ENCODE measurements at places on chromosomes 7 and 10.

DNA sequence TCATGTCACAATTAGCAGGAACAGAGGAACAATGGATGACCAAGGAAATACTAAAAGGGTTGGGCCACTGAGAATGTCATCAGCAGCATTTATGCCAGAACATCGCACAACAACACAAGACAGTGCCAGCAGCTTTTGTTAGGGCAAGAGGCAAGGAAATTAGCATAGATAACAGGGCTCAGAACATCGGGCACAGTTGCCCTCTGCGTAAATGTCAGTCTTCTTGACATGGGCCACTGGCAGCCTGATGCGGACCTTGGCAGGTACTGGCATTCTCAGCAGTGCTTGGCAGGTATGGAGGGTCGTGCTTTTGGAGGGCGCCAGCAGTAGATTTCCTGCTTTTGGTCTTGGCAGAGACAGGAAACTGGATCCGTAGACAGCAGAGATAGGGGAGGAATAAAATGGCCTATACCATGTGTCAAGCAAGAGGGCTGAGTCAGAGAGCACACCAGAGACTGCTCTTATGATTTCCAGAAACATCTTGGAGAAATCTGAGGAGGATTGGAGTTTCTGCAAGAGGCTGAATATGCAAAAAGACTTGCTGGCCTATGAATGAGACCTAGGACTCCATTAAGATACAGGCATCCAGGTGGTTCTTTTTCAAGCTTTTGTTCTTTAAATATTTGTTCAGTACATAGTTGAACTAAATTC lies 371.5 kb upstream of the MTPN start:
- no peaks in the 10 kb centered on the region for H3K27me3 ChIP-seq
- no peaks in the 10 kb centered on the region for H3K4me1 ChIP-seq
- H3K36me3 ChIP-seq = no peaks in the 10 kb centered on the region
- H3K4me3 ChIP-seq = no peak overlapping the region

DNA sequence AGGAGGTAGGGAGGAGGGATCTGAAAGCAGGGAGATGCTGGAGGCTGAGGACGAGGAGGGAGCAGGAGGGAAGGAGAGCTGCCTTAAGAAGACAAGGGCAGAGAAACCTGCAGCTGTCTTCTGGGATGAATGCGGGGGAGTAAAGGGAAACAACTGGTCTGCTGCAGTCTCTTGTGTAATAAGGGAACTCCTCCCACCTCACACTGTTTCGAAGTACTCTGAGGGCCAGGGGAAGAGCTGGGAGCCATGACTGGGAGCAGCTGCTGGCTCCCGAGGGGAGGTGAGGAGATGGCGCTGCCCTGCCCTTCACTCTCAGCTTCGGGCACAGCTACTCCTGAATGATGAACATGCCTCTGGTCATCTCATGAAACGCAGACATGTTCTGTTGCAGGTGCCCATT lies 65.1 kb downstream of the CLEC2L start:
- H3K4me1 ChIP-seq = no peaks in the 10 kb centered on the region
- H3K4me3 ChIP-seq = no peak overlapping the region
- H3K27ac ChIP-seq = no peak overlapping the region
- no peaks in the 10 kb centered on the region for H3K36me3 ChIP-seq
- no peaks in the 10 kb centered on the region for H3K27me3 ChIP-seq

- H3K4me1 ChIP-seq = no peaks in the 10 kb centered on the region
- H3K36me3 ChIP-seq = no peaks in the 10 kb centered on the region
- no peak for DNase-seq
- no peaks in the 10 kb centered on the region for H3K27me3 ChIP-seq
- no peak overlapping the region for H3K4me3 ChIP-seq
These were observed 38.2 kb downstream of the SPOCK2 start for GRCh38 chr10:72049969-72050781.

DNA sequence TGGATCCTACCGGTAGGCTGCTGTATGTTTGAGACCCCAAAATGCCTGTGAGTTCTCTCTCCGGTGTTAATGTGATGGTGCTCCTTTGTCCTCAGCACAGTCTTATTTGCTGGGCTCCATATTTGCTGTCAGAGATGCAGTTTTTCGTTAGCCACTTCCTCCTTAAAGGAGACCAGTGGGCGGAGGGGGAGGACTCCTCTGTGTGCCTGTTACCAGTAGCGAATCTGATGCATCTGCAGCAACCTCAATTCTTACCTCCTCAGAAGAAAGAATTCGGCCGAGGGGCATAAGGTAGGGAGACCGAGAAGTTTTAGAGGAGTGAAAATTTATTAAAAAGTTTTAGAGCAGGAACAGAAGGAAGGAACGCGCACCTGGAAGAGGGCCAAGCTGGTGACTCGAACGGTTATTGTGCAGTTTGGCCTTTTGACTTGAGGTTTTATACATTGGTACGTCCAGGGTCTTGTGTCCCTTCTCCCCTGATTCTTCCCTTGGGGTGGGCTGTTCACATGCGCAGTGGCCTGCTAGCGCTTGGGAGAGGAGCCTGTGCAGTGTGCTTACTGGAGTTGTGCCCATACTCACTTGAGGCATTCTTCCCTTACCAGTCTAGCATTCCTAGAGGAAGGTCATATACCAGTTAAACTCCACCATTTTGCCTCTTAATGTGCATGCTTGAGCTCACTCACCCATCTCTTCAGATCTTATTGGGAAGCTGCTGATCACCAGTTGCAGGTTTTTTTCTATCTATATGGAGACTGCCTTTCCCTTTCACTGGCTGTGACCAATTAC lies 49.5 kb downstream of the GNAI1 start:
- no peaks in the 10 kb centered on the region for H3K36me3 ChIP-seq
- H3K4me1 ChIP-seq = peaks cover 13% of the 10 kb centered on the region
- DNase-seq = no peak
- H3K27ac ChIP-seq = no peak overlapping the region

DNA sequence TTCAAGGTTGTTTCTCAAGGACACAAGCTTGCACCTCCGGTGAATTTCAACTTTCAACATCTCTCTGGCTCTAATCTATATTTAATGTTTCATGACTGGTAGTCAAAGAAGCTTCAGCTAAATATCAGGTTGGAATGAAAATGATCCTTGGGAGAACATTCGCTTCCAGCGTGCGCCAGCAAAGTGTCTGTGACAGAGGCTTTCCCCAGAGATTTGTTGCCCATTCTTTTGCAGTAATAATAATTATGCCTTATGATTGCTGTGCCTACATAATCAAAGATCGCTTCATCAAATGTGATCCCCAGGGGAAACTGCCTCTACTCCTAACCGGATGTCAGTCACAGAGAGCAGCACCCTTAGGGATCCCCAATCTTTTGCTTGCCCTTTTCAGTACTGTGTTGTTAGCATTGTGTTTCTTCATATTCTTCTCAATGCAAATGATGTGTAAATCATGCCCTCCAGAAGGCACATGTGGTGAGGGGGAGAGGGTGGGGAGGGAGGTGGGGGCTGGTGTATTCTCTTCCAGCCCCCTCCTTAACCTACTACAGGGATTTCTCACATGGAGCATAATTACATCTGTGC lies 30.5 kb downstream of the FZD1 start:
- H3K27me3 ChIP-seq = no peaks in the 10 kb centered on the region
- H3K4me3 ChIP-seq = no peak overlapping the region
- no peak for DNase-seq
- no peaks in the 10 kb centered on the region for H3K4me1 ChIP-seq
- H3K36me3 ChIP-seq = no peaks in the 10 kb centered on the region

GRCh38 chr10:48271047-48271730 lies 3.3 kb downstream of the FRMPD2 start:
- H3K27me3 ChIP-seq = no peaks in the 10 kb centered on the region
- no peak overlapping the region for H3K4me3 ChIP-seq
- no peaks in the 10 kb centered on the region for H3K4me1 ChIP-seq
- H3K36me3 ChIP-seq = no peaks in the 10 kb centered on the region

DNA sequence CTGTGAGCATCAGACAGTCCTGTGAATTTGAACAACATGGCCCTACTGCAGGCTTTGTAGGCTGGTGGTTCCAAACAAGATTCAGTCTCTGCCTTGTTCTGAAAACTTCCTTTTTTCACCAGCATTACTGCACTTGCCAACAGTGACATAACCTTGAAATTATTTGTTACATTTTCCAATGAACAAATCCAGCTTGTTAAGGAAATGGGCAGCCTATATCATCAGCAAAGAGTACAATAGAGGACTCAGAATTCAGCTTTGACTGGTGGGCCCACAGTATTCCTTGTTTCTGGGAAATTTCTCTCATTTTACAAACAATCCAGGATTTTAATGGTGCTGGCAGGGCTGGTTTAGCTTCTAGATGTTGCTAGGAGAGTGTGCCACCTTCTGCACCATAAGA lies 703.7 kb upstream of the FZD8 start:
- DNase-seq = no peak
- H3K4me1 ChIP-seq = no peaks in the 10 kb centered on the region
- no peak overlapping the region for H3K4me3 ChIP-seq
- H3K27me3 ChIP-seq = no peaks in the 10 kb centered on the region
- H3K27ac ChIP-seq = no peak overlapping the region

DNA sequence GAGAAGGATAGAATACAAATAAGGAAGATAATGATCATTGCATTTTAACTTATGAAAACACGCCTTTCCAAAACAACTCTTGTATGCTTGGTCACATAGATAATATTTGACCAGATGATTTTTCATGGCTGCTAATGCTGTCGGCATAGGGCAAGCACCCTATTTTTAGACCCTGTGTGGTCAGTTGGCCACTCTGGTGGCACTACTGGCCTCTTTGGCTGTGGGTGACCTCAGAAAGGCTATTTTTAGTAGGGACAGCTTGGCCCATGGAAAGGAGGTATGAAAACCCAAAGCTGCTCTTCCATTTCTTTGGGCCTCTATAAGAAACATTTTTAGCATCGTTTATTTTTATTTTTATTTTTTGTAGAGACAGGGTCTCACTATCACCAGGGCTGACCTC lies 12.3 kb downstream of the BMPER start:
- H3K27me3 ChIP-seq = no peaks in the 10 kb centered on the region
- H3K36me3 ChIP-seq = no peaks in the 10 kb centered on the region
- H3K27ac ChIP-seq = no peak overlapping the region
- no peak overlapping the region for H3K4me3 ChIP-seq

GRCh38 chr7:129550693-129551360 lies 48.5 kb downstream of the SMKR1 start:
- no peak overlapping the region for H3K27ac ChIP-seq
- no peak overlapping the region for H3K4me3 ChIP-seq
- no peaks in the 10 kb centered on the region for H3K36me3 ChIP-seq
- no peak for DNase-seq
- no peaks in the 10 kb centered on the region for H3K27me3 ChIP-seq

DNA sequence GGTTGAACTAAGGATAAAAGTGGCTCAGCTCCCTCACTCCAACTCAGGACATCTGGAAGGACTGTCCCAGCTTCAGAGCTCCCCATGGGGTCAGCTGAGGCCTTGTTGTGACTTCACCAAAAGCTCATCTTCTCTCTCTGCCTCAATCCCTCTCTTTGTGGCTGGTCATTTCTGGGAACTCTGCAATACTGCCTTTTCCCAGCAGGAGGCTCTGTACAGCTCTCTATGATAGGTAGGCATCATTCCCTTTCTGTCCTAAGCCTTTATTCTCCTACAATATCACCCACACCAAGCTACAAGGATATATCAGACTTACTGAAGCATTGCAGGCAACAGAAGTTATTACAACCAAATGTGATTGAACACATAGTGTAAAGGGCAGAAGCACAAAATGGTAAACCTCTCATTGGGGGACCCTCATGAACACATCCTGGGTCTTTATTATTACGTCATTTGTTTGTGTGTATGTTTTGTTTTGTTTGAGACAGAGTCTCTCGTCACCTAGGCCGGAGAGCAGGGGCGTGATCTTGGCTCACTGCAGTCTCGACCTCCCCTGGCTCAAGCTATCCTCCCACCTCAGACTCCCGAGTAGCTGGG lies 36.7 kb upstream of the PRPS1L1 start:
- no peak overlapping the region for H3K27ac ChIP-seq
- H3K4me1 ChIP-seq = no peaks in the 10 kb centered on the region
- H3K36me3 ChIP-seq = no peaks in the 10 kb centered on the region
- no peak for DNase-seq
- no peaks in the 10 kb centered on the region for H3K27me3 ChIP-seq

Data from iPS DF 6.9 (cell line).